CD4-positive, alpha-beta T cell treated with Interleukin-12 subunit alpha and Interleukin-12 subunit beta, for 1 hour (primary cell): ENCODE measurements at places on chromosomes 7 and 10.
A peak's percentile ranks its signal among the peaks of the same experiment; 100 is the strongest.

DNA sequence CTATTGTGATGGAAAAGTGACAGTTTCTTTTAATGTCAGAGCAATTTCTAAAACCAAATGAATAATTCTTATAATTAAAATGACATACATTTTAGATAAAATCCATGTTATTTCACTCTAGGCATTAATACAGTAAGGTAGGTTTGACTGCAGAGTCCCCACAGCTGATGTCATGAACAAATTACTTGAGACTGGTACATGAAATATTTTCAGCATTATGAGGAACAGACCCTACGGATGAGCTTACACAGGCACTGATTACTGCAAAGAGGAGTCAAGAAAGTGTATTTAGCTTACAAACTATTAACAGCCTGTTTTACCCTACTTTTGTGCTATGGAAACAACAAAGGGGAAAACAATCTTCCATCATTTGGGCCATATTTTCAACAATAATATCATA lies 8.9 kb downstream of the COL1A2 start:
- DNase-seq: no peak

GRCh38 chr10:63720676-63721075 lies 199.5 kb downstream of the REEP3 start:
- DNase-seq: peak; percentile 8

GRCh38 chr7:48033922-48034321 lies 1.4 kb upstream of the C7orf57 start:
- no peak for DNase-seq

GRCh38 chr7:131735101-131735500 lies 178.7 kb upstream of the PODXL start:
- DNase-seq: no peak

- no peak for DNase-seq
Measured at GRCh38 chr10:6956562-6956961, 376.5 kb upstream of the PRKCQ start.

GRCh38 chr10:129942936-129943715 lies 20.9 kb downstream of the EBF3 start:
- DNase-seq: no peak

DNA sequence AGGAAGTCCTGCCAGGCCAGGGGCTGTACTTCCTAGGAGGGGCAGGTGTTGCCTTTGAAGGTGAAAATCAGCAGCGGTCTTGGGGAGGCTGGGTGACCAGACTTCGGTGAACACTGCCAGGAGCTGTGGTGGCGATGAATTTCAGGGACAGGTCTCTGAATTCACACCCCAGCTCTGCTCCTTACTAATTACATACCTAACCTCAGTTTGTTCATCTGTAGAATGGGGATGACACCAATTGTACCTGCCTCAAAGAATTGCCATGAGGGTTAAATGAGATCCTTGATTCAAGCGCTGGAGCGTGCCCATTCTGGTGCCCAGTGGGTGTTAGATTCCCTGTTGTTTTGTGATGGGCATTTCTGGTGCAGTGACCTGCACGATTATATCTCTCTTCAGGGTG lies 102.8 kb downstream of the TACC2 start:
- DNase-seq: no peak

- DNase-seq: no peak
Measured at GRCh38 chr7:18189500-18190126, 162.0 kb upstream of the PRPS1L1 start.

DNA sequence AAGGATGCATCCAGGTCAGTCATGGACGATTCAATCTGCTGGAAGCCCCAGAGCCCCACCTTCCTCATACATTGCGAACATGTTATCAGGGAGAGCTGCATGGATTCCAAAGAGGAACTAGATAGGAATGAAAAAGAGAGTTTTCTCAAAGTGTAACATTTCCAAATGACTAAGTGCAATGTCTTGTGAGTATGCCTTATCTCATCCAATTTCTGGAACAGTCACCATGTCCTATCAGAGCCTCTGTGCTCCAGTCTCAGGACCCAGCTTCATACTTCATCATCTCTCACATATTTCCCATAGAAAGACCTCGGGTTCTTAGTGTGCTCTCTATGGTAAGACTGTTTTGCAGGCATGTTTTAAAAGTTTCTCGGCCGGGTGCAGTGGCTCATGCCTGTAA lies 26.8 kb downstream of the ZC3HC1 start:
- DNase-seq: no peak
